MCF 10A (cell line): ENCODE measurements at places on chromosomes 6 and 20. TPM values are rescaled to one million over a fixed set of nuclear protein-coding genes. Genes with fewer than 3 reads are reported as not detected.

- H3K36me3 ChIP-seq, result no peaks in the 10 kb centered on the region
- peaks cover 76% of the 10 kb centered on the region for H3K27me3 ChIP-seq
- no peak overlapping the region for H3K4me3 ChIP-seq
- no peak overlapping the region for H3K27ac ChIP-seq
These were observed 1.1 kb downstream of the PAX1 start for GRCh38 chr20:21706261-21707195.

- no peaks in the 10 kb centered on the region for H3K36me3 ChIP-seq
- peaks cover 35% of the 10 kb centered on the region for H3K4me1 ChIP-seq
- DNase-seq, result no peak
These were observed 101.6 kb upstream of the CARMIL1 start for GRCh38 chr6:25177500-25178028.

DNA sequence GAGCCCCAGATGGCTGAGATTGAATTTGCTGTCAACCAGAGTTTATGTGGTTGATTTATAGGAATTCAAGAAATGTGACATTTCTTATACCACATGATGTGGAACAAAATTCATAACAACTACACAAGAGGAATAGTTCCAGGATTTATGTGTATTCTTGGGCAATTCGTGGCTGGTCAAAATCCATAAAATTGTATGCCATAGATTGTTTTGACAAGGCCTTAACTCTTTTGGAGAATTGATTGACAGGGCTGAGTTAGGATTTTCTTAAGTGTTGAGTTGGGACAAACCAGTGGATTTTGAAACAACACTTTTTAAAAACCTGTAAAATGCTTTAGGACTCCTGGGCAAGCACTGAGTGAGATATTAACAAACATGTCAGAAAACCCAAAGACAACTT is 19.4 kb upstream of the SLC2A12 start:
- no peaks in the 10 kb centered on the region for H3K36me3 ChIP-seq
- no peaks in the 10 kb centered on the region for H3K27me3 ChIP-seq
- no peak overlapping the region for H3K27ac ChIP-seq
- H3K4me3 ChIP-seq, result no peak overlapping the region

- no peak overlapping the region for H3K27ac ChIP-seq
- no peak overlapping the region for H3K4me3 ChIP-seq
- peaks cover 36% of the 10 kb centered on the region for H3K4me1 ChIP-seq
- H3K36me3 ChIP-seq, result no peaks in the 10 kb centered on the region
- no peak for DNase-seq
- no peaks in the 10 kb centered on the region for H3K27me3 ChIP-seq
These were observed 68.6 kb downstream of the HDDC2 start for GRCh38 chr6:125233202-125233601.

DNA sequence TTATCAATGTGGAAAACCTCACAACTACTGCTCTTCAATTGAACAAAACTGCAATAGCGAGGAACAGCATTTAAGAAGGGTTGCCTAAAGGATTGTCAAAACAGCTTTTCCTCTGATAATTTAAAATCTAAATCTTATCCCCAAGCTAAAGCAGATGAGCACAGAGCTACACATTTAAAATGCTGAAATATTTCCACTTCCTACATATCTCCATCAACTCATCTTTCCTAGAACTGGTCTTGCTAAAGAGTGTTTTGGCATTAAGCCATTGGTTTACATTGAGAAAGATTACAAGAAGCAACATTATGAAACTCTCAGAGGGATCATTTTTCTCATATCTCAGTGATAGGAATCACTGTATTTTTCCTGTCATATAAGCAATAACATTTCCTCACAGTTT is 3.6 kb downstream of the OR10C1 start:
- no peaks in the 10 kb centered on the region for H3K36me3 ChIP-seq
- DNase-seq, result peak; percentile 7
- H3K4me3 ChIP-seq, result no peak overlapping the region
- no peak overlapping the region for H3K27ac ChIP-seq
- peaks cover 62% of the 10 kb centered on the region for H3K27me3 ChIP-seq
- H3K4me1 ChIP-seq, result no peaks in the 10 kb centered on the region

DSP gene
- 163 and 227 TPM in 2 replicates for total RNA-seq

SIM1 gene
- not detected in 2 replicates for total RNA-seq

DNA sequence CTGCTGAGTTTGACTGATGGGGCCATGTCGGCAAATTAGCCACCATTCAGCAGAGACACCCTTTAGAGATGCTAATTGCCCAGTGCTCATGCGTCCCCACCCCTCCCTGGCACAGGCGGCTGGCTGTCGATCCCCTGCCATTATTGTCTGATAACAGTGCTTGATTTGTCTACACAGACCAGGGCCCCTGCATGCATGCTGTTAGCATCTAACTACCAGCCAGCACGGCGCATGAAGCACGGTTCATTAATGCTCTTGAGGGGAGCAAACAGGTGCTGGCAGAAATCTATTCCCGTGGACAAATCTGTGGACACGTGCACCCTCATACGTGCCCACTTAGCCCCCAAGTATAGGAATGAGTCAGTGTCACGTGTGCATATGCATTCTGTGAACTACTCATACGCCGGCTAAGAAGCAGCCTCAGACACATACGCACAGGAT is 32.2 kb downstream of the KCNB1 start:
- no peaks in the 10 kb centered on the region for H3K27me3 ChIP-seq
- DNase-seq, result no peak
- H3K36me3 ChIP-seq, result no peaks in the 10 kb centered on the region
- peaks cover 8% of the 10 kb centered on the region for H3K4me1 ChIP-seq

GRCh38 chr20:7859356-7859802 is 80.9 kb downstream of the HAO1 start:
- H3K4me3 ChIP-seq, result no peak overlapping the region
- no peaks in the 10 kb centered on the region for H3K36me3 ChIP-seq
- no peaks in the 10 kb centered on the region for H3K27me3 ChIP-seq

DNA sequence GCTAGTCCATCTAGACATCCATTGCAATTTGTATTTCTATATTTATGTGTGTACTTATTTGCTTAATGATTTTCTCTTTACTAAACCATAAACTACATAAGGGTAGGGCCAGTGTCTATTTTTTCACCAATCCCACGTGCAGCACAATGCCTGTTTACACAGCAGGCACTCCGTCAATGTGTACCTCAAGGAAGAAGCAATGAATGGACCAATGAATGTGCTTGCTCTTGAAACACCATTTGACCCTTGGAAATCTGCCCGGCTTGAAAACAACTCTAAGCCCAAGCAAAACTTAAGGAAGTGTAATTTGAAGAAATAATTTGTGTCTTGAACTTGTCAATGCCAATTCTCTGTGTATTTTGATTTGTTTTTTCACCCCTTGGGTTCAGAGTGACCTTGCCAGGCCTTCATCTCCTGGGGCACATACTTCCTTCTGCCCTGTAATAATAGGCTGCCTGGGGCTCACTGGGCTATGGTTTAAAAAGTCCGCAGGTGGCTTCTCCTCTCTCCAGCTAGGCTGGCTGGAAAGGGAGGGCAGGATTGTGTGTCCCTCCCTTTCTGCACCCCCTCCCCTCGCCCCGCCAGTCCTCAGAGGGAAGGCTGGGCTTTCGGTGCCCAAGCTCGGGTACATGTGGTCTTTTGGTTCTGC is 140.8 kb upstream of the ARMC2 start:
- no peaks in the 10 kb centered on the region for H3K36me3 ChIP-seq
- H3K27ac ChIP-seq, result no peak overlapping the region
- no peaks in the 10 kb centered on the region for H3K4me1 ChIP-seq
- no peak for DNase-seq

- peaks cover 32% of the 10 kb centered on the region for H3K4me1 ChIP-seq
- peak; percentile 82 for DNase-seq
- no peak overlapping the region for H3K27ac ChIP-seq
- no peaks in the 10 kb centered on the region for H3K36me3 ChIP-seq
- peaks cover 13% of the 10 kb centered on the region for H3K27me3 ChIP-seq
These were observed 1.6 kb downstream of the CLPSL1 start for GRCh38 chr6:35782424-35782823.

DNA sequence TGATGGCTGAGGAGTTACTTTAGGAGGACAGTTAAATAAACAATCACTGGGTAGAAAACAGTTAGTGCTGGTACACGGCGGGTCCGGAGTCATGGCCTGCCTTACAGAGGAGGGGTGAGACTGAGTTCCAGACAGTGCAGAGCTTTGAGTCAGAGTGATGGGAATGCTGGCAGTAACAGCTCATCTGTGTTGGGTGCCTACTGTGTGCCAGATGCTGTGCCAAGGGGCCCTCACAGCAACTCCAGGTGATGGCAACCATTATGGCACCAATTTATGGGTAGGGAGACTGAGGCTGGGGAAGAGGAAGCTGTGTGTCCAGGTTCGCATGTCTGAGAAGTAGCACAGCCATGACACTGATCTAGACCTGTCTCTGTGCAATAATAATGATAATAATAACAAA is 132.6 kb downstream of the CEBPB start:
- no peak overlapping the region for H3K27ac ChIP-seq
- DNase-seq, result no peak
- no peaks in the 10 kb centered on the region for H3K27me3 ChIP-seq
- H3K4me3 ChIP-seq, result no peak overlapping the region
- peaks cover 37% of the 10 kb centered on the region for H3K4me1 ChIP-seq

BTNL2 gene
- not detected in 2 replicates for total RNA-seq

- peaks cover 8% of the 10 kb centered on the region for H3K4me1 ChIP-seq
- DNase-seq, result peak; percentile 51
- H3K27me3 ChIP-seq, result no peaks in the 10 kb centered on the region
- H3K4me3 ChIP-seq, result no peak overlapping the region
- H3K36me3 ChIP-seq, result peaks cover 6% of the 10 kb centered on the region
These were observed 48.7 kb upstream of the FAM83D start for GRCh38 chr20:38877483-38877882.

- H3K4me3 ChIP-seq, result no peak overlapping the region
- H3K36me3 ChIP-seq, result no peaks in the 10 kb centered on the region
- H3K27me3 ChIP-seq, result no peaks in the 10 kb centered on the region
- peak; percentile 26 for DNase-seq
These were observed 28.8 kb upstream of the IL17A start for GRCh38 chr6:52157301-52157941.

DNA sequence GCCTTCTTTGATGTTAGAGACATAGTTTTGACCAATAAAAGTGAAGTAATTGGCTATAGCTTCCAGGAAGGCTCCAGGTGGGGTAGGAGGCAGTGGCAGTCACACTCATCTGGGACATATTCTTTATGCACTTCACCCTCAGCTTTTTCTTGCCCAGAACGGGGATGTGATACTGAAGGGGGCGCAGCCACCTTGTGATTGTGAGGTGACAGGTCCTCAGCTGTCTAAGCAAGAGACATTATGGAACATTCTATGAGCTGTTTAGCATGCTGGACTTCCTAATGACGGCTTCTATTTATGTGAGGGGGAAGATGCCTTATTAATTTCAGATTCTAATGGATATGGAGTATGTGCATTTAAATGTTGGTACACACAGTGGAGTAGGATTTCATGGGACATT is 151.3 kb upstream of the ZFP64 start:
- H3K4me1 ChIP-seq, result no peaks in the 10 kb centered on the region
- H3K27me3 ChIP-seq, result peaks cover 8% of the 10 kb centered on the region
- no peak overlapping the region for H3K27ac ChIP-seq
- no peak overlapping the region for H3K4me3 ChIP-seq
- DNase-seq, result no peak
- peaks cover 2% of the 10 kb centered on the region for H3K36me3 ChIP-seq

- DNase-seq, result no peak
- no peak overlapping the region for H3K4me3 ChIP-seq
- H3K27me3 ChIP-seq, result no peaks in the 10 kb centered on the region
- H3K4me1 ChIP-seq, result peaks cover 32% of the 10 kb centered on the region
- no peaks in the 10 kb centered on the region for H3K36me3 ChIP-seq
These were observed 153.5 kb upstream of the DST start for GRCh38 chr6:56796196-56796532.

OOEP gene
- total RNA-seq, result not detected in 2 replicates

RIPOR2 gene
- 3.5 and 4.9 TPM in 2 replicates for total RNA-seq

PFDN4 gene
- total RNA-seq, result 37.0 and 45.4 TPM in 2 replicates

DNA sequence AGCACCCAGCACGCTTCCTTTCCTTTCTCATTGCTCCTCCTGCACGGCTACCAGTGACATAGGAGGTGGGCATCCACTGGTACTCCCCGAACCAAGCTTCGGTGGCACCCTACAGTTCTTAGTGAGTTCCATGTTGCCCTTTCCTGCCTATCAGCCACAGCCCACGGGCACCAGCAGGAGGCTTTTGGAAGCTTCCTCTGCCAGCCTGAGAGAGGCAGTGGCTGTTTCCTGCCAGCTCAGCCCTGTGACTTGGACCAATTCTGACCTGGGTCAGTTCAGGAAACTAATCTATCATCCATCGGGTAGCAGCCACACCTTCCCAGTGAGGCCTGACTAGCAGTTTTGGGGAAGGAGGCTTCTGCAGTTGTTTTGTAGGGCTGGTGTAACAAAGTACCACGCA is 176.4 kb upstream of the UST start:
- no peak overlapping the region for H3K4me3 ChIP-seq
- no peaks in the 10 kb centered on the region for H3K27me3 ChIP-seq
- peaks cover 17% of the 10 kb centered on the region for H3K4me1 ChIP-seq
- DNase-seq, result no peak
- no peak overlapping the region for H3K27ac ChIP-seq

GRCh38 chr6:91864911-91865310 is 1278.0 kb upstream of the MAP3K7 start:
- H3K4me3 ChIP-seq, result no peak overlapping the region
- H3K4me1 ChIP-seq, result no peaks in the 10 kb centered on the region
- H3K27me3 ChIP-seq, result peaks cover 16% of the 10 kb centered on the region
- no peaks in the 10 kb centered on the region for H3K36me3 ChIP-seq
- DNase-seq, result no peak
- no peak overlapping the region for H3K27ac ChIP-seq

DNA sequence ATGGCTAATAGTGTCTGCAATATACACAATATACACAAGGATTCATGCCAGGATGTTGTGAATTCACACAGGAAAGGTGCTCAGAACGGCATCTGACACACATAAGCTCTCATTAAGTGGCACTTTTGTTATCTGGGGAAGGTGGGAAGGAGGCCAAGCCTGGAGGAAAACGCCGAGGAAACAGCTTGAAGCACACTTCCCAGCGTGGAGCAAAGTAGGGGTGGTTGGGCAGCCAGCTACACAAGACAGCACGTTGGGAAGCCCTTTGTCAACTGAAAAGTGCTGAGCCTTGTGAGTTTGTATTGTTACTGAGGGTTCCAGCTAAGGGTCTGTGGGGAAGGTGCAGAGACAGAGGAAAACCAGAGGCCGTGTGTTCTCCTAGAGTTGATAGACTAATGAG is 181.0 kb downstream of the ZMYND8 start:
- no peak for DNase-seq
- no peak overlapping the region for H3K4me3 ChIP-seq
- no peaks in the 10 kb centered on the region for H3K27me3 ChIP-seq
- H3K36me3 ChIP-seq, result no peaks in the 10 kb centered on the region

HLA-DQB1 gene
- not detected in 2 replicates for total RNA-seq
